AG09319 (cell line): ENCODE measurements at places on chromosomes 3 and 15.

DNA sequence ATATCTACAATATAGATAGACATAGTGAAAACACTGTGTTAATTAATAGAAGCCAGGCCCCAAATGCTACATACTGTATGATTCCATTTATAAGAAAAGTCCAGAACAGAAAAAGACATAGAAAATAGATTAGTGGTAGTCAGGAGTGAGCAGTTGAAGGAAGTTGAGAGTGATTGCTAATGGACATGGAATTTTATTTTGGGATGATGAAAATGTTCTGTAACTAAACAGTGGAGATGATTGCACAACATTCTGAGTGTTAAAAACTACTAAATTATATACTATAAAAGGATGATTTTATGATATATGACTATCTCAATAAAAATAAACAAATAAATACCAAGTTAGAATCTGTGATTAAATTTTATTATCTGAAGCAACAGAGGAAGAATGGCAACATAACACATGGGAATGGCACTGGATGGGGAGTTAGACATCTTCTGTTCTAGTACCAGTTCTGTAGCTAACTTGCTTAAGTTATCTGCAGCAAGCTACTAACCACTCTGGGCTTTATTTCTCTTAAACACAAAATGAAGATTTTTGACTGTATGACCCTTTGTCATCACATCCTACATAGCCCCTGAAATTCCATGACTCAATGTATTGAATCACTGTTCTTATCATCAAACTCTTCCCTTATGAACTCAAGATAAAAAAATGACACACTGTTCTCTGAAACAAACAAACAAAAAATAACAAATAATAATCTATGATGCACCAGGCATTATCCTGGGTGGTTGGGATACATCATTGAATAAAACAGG lies 612.7 kb downstream of the TBL1XR1 start:
- DNase-seq, result peak; percentile 8

DNA sequence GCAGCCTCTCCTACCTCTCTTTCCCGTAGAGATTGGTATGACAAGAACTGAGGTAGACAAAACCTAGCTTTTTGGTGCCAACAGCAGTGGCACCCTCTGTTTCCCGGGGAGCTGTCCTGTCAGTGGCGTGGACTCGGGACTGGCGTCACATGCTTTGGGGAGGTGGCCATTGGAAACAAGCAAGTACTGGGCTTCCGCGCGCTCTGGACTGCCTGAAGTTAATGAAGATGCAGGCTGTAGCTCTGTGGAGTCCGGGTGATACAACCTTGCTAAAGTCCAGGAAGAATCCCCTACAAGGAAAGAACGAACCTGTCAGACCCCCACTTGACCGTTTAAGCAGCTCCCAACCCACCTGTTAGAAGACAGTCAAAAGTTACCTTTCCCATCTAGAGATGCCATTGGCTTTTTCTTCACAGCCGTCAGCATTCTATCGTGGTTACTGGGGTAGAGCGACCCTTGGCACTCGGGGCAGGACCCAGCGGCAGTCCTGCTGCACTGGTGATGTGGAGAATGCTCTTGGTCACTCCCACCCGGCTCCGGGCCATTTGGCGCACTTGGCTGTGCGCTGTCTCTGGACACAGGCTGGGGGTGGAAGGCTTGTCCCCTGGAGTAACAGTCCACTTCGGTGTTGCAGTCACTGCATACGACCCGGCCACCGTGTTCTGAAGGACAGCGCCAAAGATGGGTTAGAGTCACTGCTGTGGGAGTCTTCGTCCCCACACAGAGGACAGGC lies 120.5 kb downstream of the LRIG1 start:
- DNase-seq, result no peak

- peak; percentile 82 for DNase-seq
These were observed 485.2 kb upstream of the PROK2 start for GRCh38 chr3:72270072-72270681.

DNA sequence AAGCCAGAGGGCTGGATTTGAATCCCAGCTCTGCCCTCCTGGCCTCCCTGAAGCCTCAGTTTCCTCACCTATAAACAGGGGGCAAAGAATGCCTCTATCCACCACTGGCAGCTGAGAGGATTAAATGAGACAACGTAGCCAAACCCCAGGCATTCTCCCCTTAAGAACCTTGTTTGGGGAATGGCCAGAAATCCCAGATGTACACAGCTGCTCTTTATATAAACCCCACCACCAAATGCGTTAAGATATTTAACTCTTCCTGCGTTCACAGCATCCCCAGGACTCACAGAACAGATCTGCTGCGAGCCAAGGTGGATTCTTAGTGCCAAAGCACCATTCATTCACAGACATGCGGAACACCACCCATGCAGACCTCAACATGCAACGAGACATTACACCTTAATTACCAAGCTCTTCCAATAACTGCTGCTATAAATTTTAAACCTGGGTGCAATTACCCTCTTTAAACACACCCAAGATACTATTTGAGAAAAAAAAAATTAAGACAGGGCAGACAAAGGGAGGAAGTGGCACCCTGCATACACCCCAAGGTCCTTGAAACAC lies 5.2 kb downstream of the TLE3 start:
- DNase-seq, result no peak

GRCh38 chr15:80562846-80563245 lies 132.3 kb upstream of the ABHD17C start:
- DNase-seq, result no peak

- DNase-seq, result no peak
These were observed 55.2 kb downstream of the TIPARP start for GRCh38 chr3:156729460-156730179.

GRCh38 chr3:151201051-151201730 lies 1.8 kb downstream of the GPR171 start:
- no peak for DNase-seq

DNA sequence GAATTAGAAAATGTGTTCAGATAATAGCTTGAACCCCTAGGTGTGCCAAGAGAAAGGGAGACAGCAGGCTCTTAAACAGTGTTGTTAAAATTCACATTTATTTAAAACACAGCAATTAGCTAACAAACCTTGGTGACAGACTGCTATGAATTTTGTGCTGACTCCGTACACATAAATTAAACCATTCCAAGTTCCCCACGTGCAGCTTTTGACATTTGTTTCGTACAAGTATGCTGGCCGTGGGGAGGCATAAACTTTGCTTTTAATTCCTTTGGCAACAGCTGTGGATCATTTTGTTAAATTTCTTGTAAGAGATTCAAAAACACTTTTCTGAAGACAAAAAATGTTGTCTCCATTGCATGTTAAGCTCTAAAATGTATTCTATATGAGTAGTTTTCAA lies 465.3 kb downstream of the FGF12 start:
- no peak for DNase-seq

DNA sequence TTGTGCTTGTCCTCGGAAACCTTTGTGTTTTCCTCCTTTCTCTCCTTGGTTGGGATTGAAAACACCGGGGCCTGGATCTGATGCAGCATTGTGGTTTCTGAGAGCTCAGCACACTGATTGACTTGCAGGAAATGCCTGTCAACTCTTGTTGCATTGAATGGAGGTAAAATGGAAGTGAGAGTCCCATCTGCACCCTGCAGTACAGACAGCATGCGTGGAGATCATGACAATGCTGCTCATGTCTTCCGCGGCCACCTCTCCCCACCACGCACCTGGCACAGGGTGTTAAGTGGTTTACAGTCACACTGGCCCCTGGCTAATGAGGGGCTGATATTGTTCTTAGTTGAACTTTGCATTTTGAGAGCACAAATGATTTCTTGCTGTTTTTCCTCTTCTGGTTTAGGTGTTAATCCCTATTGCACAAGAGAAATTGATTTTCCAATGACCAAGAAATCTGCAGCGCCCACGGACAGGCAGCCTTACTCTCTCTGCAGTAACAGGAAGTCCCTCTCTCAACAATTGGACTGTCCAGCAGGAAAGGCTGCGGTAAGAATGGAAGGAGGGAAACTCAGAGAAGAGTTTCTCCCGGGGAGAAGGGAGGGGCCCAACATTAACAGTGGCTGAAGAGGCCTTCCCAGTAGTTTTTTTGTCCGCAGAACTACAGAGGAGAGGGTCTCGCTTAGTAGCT lies 58.5 kb downstream of the STARD5 start:
- no peak for DNase-seq

GRCh38 chr15:37204692-37205091 lies 104.3 kb upstream of the MEIS2 start:
- DNase-seq, result no peak

DNA sequence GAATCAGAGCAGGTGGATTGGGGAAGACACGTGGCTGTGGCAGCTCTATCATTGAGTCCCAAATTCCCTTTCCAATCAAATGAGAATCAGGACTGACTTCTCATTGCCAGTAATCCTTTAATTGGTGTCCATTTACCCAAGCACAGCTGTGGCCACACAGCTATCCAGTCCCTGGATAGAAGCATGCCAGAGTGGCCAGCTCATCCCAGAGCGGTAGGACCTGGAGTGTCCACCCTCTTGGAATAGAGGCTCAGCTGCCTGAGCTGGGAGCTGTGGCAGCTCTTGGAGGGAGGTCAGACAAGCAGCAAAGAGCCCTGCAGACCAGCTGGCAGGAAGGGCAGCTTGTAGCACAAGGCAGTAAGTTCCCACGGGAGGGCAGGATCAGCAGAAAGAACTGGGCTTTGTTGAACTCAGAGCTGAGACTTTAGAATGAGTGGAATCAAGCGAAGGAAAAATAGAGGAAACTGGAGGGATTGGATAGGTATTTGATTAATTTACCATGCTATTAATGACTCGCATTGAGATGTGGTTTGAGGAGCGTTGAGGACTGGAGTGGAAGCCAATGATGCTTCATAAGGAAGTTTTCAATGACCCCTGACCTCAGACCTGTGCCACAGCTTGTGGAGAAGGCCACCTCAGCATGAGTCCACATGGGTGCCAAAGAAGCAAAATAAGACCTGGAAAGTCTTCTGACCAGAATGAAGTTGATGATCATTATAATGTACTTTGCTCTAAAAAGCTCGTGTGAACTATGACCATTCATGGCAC lies 6.9 kb upstream of the ALPK3 start:
- no peak for DNase-seq
